Bronchial smooth muscle cell (primary cell): ENCODE measurements at places on chromosomes 5 and 9. TPM values are rescaled to one million over a fixed set of nuclear protein-coding genes. Genes with fewer than 3 reads are reported as not detected.

Gene INSYN2B
- 2.9 and 3.8 TPM in 2 replicates for total RNA-seq

Gene HSPA9
- total RNA-seq: 205 and 208 TPM in 2 replicates

Gene VCP
- total RNA-seq: 468 and 475 TPM in 2 replicates

Gene GABRB2
- not detected in 2 replicates for total RNA-seq

Gene CATSPER3
- total RNA-seq: 0.16 and 0.17 TPM in 2 replicates
